ENCODE measurements at places on chromosomes 12 and 14. TPM values are rescaled to one million over a fixed set of nuclear protein-coding genes. Genes with fewer than 3 reads are reported as not detected.

The IL26 gene
- total RNA-seq = 0.23 TPM

The TDRD9 gene
- 1.3 TPM for total RNA-seq

The DAO gene
- total RNA-seq = not detected

GRCh38 chr14:35628989-35629388, 95.0 kb downstream of the INSM2 start:
- no peak for DNase-seq
- H3K27me3 ChIP-seq = no peaks in the 10 kb centered on the region
- no peak overlapping the region for H3K27ac ChIP-seq
- no peak overlapping the region for H3K4me3 ChIP-seq
- H3K4me1 ChIP-seq = no peaks in the 10 kb centered on the region

DNA sequence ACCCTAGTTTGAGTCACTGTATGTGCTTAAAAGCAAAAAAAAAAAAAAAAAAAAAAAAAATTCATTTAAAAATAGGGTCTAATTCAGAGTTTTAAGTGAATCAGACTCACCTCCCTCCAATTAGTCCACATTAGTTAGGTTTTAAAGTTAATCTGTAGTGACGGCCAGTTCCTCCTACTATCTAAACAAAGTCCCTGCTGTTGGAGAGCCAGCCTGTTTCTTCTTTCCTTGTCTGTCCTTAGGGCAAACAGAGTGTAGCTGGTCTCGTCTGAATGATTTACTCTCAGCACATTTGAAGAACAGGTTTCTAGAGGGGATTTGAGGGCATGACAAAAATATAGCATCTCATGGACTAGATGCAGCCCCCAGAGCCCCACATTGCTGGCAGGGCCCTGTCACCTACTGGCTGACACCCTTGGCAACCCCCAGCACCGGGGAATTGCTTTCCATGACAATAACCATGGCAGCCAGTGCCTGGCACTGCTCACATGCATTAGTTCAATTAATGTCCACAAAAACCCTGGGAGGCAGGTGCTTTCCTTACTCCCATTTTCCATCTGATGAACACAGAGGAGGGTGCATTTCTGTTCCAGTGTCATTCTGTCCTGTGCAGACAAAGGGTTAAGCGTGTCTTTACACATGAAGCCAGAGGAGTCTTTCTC, 138.3 kb downstream of the PLXNC1 start:
- no peak overlapping the region for H3K4me3 ChIP-seq
- H3K36me3 ChIP-seq = peaks cover 64% of the 10 kb centered on the region
- H3K27ac ChIP-seq = no peak overlapping the region

GRCh38 chr12:2481951-2482350, 312.8 kb upstream of the FKBP4 start:
- no peak overlapping the region for H3K4me3 ChIP-seq
- H3K27ac ChIP-seq = no peak overlapping the region
- H3K27me3 ChIP-seq = peaks cover 13% of the 10 kb centered on the region

Data from activated CD8-positive, alpha-beta T cell treated with anti-CD3 and anti-CD28 coated beads, Interleukin-2, amount 10 ng/mL, durations not matched to agents 7 days and 5 days (primary cell).